ENCODE measurements at places on chromosomes 2 and 18.

GRCh38 chr18:2060086-2060485 is 511.2 kb downstream of the METTL4 start:
- no peak for DNase-seq

DNA sequence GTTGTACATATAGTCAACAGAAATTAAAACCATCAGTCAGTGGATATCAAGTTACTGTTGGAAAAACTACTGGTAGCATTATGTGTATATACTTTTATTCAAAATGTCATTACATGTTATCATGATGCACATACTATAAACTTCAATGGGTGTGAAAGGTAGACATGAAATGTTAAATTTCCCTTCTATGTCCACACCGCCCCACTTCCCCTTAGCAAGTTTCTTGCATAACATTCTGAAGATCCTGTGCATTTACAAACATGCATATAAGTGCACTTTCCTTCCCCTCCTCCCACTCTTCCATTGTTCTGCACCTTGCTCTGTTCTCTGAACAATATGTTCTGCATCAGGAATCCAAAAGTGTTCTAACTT is 16.6 kb upstream of the HK2 start:
- DNase-seq = no peak

DNA sequence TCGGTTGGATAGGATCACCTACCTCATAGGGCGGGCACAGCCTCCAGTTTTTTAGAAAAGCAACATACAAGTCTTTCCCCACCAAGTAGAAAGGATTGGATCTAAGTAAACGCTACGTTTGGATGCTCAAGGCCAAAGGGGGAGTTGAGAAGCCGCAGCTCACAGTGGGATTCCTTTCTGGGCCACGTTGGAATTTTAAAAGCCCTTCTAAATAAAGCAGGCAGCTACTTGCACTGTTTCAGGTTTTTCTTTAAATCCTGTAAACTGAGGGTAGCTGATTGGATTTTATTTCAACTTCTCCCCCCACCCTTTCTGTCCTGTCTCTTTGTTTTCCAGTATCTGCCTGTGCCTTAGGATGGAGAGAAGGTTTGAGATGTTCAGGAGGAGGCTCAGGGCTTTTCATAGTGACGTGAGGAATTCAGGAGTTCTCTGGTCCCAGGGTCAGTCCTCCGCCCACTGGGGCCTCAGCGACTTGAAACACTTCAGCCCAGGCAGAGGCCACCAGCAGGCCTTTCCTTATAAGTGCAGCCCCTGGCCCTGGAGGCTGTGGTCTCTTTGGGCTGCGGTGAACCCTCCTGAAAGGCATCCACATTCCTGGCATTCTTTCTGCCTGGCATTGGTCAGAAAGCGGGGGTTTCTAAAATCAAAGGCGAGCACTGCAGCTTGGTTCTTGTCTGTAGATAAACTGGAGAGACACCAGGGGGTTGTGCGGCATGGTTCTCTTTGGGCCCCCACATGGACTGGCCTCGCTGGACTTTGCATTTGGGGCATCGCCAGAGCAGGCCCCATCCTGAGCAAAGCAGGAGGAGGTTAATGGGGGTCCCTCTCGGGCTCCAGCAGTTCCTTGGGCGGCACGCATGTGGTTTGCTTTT is 44.5 kb downstream of the SH3BP4 start:
- DNase-seq = no peak

GRCh38 chr2:34912084-34912483 is 1313.0 kb upstream of the FAM98A start:
- no peak for DNase-seq

DNA sequence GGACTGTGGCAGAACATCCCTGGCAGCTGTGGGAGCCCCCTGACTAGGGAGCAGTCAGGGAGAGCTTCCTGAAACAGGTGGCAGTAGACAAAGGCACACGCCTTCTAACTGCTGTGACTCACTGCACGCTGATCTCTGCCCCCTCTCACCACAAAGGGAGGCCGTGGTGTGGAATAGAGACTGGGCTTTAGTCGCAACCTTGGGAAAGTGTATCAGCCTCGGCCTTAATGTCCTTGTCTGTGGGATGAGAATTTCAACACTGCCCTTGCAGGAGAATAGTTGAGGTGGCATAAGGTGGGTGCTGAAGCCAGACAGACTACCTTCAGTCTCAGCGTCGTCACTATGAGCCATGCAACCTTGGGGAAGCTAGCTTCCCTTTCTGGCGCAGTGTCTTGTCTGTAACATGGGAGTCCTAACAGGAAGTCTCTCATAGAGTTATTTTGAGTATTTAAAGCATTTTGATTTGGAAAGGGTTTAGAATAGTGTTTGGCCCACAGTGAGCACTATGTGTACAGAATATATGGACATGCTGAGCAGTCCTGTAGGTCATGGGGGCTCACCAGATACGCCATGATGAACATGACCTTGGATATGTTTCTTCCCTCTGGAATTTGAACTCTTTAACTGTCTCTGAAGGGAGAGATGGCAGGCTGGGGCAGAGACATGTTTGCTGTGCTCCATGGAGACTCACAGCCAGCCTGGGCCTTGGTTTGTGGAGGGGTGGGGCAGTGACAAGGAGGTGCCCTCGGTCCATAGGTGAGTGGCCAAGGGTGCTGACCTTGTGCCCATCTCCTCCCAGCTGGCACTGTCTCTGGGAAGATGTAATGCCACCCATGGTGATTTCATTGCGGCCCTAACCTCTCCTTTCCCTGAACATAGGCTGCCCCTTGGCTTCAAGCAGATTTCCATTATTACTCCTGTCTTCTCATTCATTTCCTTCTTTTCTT is 29.5 kb upstream of the SMAD7 start:
- no peak for DNase-seq
